RKO (cell line): ENCODE measurements at places on chromosomes 2 and 18.
A peak's percentile ranks its signal among the peaks of the same experiment; 100 is the strongest.

- peak; percentile 46 for DNase-seq
These were observed 657 bp upstream of the BIN1 start for GRCh38 chr2:127107622-127107999.

GRCh38 chr18:42045346-42045745 is 90.3 kb downstream of the PIK3C3 start:
- peak; percentile 16 for DNase-seq

DNA sequence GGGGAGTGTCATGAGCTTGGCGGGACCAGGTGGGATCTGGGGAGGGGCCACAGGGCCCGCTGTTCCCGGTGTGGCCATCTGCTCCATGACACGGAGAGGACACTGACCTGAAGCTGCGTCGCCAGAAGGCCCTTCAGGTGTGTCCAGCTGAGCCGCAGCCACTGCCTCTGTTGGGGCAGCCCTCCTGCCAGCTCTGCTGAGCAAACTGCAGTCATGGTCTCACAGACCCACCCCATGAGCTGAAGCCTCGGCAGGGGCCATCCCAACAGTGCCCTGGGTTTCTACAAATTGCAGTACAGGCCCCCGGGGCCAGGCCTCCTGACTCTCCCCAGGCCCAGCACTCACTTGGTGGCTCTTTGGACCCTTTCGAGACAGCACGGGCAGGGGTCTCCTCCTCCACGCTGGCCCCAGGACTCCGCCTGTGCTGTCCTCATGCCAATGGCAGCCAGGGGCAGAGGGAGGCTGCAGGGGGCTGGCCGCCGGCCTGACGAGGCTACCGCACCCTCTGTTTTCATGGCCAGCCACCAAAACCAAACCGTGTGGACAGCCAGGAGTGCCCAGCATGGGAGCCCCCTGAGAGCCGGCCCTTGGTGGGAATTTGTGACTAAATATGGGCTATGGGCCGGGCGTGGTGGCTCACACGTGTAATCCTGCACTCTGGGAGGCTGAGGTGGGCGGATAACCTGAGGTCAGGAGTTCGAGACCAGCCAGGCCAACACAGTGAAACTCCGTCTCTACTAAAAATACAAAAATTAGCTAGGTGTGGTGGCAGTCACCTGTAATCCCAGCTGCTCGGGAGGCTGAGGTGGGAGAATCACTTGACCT is 175.2 kb upstream of the SALL3 start:
- DNase-seq, result no peak

- DNase-seq, result no peak
These were observed 30.4 kb downstream of the HDAC4 start for GRCh38 chr2:239370403-239370802.

DNA sequence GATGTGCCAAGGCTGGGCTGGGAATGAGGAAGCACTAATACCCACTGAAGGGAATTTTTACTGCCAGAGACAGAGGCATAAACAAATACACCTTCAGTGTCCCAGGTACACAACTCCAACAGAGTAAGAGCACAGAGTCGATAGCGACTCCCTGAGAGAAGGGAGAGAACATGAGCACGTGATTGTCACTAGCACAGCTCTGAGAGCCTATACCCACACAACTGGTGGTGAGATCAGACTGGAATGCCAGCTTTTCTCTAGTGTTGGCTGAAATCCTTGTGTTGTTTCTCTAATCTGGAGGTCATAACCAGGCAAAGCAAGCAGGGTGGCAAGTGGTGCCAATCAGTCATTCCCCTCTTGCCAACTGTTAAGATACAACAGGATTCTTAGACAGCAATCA is 377.2 kb downstream of the CNTNAP5 start:
- DNase-seq, result no peak

DNA sequence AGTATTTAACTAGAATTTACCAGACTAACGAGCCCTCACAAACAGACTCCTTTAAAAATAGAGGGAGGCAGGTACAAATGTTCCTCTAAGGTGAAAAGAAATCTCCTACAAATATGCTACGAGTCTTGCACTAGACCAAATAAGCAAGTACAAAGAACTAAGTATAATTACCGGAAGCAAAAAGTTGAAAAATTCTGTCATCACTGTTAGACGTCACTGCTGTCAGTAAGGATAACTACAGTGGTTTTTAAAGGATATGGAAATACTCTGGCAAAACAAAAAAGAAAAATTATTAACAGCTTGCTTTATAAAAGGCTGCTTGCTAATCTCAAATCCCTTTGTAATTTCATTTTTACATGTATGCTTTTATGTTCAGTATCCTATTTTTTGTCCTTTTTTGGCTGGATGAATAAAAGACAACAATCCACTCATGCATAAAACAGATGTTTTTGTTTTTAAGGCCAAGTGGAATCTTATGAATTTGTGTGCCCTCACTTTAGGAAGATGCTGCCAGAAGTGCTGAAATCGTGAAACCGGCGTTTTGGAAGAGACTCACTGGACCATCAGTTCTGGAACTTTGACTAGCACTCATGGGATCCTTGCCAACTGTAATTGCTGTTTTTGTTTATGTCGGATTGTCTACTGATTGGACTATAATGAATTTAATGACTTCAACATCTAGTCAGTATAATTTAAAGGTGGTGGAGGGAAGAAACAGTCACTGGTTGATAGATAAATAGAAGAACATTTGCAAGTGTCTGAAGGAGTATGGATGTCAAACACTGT is 6.7 kb downstream of the ZNF521 start:
- no peak for DNase-seq
